Kidney tubule cell (primary cell): ENCODE measurements at places on chromosomes 7 and 10.

DNA sequence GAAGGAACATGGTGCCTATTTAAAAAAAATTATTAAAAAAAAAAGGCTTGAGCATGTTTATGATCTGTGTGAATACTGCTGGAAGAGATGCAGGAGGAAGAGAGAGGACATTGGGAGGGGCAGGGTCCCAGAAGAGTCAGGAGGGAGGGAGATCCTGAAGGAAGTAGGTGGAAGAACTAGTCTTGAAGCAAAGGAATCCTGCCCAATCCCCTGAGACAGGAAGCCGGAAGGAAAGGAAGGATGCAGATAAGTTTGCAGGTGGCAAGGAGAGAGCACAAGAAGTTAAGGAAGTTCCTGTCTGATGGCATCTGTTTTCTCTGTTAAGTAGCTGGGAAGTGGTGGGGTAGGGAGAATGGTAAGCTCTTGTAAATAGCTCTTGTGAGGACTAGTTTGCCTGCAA lies 318.5 kb downstream of the DOCK4 start:
- no peak for DNase-seq

DNA sequence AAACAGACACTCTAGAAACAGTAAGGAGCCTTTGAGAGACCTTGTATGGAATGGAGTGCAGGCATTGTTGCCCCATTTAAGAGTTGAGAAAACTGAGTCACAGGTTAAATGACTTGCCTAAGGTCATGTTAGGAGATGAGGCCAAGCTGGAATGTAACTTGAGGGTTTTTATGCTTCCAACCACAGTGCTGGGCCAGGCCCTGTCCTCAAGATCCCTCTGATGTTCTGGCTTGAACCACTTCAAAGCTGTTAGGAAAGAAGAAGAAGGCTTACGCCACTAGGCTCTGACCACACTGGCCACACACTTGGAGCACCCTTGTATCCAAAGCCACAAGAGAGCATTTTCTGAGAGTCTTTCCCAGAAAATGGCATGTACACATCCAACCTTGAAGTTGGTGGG lies 42.7 kb downstream of the PLAU start:
- no peak for DNase-seq

DNA sequence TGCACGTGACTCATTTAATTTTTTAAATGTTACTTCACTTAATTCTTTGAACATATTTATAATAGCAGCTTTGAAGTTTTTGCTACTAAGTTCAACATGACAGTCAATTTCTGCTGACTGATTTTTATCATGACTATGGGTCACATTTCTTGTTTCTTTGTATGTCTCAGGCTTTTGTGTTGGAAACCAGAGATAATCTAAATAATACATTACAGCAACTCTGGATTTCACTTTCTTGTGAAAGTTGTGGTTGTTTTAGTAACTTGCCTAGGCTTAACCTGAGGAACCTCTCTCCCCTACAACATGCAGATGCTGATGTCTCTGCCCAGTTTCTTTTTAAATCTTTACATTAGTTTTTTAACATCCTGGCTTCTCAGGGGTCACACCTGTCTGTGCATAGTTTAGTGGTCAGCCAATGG lies 180.8 kb downstream of the CCDC71L start:
- DNase-seq: no peak

DNA sequence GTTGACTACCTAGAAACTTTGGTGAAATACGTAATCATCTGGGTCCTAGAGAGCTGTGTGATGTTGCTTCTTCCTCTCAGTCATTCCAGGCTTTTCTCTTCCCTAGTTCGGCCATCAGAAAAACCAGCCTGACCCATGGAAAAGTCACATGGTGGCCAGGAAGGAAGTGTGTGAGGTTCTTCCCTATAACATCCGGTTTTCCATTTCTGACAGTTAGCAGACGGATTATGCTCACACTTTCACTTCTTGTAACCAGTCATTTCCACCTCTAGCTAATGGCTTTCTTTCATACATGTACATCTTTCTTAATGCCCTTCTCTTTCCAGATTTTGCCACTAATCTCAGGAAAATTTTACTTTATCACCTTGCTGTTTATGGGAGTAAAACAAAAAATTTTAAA lies 110.0 kb upstream of the GLCCI1 start:
- no peak for DNase-seq

GRCh38 chr7:111339006-111339405 lies 223.3 kb downstream of the IMMP2L start:
- DNase-seq: no peak
